T1000 (cell line): ENCODE measurements at places on chromosomes 4 and X.

DNA sequence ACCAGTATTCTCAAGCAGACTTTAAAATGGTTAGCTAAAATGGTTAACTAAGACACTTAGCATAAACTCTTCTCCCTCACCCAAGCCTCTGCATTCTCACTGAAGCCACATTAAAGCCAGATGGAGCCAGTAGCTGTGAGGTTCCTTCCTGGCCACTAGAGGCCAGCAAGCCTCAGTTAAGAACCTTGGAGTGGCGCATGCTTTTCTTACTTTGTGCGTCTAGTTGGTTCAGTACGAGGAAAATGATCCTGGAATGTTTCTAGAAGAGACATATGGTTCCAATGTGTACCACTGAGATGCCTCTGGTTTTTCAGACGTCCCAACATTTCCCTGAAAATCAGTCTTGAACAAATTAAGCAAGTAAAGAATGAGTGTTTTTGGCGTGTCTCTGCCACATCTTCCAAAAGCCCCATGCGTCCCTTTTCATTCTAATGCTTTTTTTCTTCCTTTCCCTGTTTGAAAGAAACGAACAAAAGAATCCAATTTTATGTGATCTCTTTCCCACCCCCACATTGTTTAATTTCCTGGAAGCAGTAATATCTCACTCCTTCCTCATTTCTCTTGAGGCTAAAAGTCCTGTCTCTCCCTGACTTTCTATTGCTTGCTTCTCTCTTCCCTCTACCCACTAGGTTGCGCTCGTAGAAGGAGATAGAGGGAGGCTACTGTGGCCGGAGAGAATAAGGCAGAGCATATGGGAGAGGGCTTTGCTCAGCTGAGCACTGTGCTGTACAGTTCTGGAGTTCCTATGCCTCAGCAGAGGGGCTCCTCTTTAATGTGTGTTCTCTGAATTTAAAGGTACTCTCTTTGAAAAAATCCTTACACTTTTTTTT, 82.9 kb upstream of the TAB3 start:
- DNase-seq, result no peak

- no peak for DNase-seq
Measured at GRCh38 chr4:165331359-165331758, 3.9 kb downstream of the MSMO1 start.

- no peak for DNase-seq
Measured at GRCh38 chrX:69215161-69215875, 50.1 kb upstream of the PJA1 start.

- no peak for DNase-seq
Measured at GRCh38 chr4:47050761-47051725, 19.7 kb downstream of the GABRB1 start.

- no peak for DNase-seq
Measured at GRCh38 chr4:1994938-1995337, 13.8 kb downstream of the NELFA start.

DNA sequence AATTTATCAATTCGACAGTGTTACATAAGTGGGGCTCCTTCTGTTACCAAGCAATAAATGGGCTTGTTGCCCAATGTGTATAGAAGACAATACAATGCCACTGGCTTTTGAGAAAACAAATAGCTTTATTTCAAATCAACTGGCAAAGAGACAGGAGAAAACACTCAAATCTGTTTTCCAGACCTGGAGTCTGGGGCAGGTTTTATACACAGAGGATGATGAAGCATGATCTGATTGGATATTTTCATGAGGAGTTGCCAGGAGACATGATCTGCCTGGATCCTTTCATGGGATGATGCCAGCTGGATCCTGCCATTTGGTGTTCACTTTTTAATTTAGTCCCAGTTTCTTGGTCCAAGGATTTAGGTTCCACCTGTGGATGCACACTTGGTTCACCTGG, 287.9 kb downstream of the CXXC4 start:
- no peak for DNase-seq

GRCh38 chr4:94127707-94128328, 79.8 kb upstream of the SMARCAD1 start:
- no peak for DNase-seq

DNA sequence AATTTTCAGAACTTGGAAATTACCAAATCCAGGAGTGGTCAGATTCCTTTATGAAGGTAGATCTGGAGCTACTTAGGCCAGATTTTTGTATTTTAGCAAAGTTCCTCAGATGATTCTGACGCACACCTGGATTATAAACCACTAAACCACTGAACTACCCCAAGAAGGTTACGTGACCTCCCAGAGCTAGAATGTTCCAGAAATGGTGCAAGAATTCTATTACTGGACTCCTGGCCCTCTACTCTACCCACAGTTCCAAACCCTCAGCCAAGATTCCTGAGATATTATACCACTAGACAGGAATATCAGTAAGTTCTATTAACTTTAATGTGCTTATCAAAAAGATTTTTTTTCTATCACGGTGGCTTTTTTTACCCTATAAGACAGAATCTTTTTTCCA, 67.1 kb downstream of the ABCG2 start:
- DNase-seq, result no peak

DNA sequence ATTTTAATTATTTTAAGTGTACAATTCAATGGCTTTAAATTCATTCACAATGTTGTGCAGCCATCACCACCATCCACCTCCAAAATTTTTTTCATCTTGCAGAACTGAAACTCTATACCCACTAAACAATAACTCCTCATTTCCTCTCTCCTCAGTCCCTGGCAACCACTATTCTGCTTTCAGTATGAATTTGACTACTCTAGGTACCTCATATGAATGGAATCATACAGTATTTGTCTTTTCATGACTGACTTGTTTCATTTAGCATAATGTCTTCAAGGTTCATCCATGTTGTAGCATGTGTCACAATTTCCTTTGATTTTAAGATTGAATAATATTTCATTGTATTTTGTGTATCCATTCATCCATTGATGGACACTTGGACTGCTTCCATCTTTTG, 46.9 kb downstream of the KIF4A start:
- no peak for DNase-seq

DNA sequence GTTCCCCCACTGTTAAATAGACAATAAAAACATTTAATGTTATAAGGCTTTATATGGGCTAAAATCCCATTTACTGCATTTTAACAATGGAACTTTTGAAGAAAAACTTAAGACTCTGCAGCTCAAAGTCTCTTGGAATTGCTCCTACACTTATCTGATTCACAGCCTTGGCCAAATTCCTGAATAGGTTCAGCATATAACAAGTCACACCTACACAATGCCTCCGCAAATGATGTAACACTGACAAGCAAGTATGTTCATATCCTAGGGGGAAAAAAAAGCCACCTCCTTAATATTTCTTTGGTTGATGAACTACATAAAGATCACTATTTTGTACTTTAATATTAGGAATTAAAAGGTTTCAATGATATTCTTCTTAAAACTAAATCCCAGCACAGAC, 34.5 kb downstream of the RPS6KA6 start:
- DNase-seq, result no peak

DNA sequence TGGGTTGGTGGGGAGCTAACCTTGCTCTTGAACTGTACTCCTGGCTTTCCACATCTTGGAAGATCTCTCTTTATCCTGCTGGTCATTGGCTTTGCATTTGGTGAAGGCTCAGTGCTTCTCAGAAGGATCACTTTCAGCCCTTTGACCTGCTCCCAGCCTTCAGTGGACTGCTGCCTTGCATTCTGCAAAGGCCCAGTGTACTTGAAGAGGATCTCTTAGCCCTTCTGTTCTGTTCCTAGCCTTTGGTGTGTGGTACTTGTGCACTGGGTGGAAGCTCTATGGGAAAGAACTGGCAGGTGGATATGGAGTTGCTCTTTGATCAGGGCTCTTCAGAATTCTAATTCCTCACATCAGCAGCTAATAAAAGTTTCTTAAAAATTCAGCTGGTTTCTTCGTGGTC, 46.5 kb downstream of the FGF2 start:
- no peak for DNase-seq

GRCh38 chrX:10922159-10922558, 189.0 kb upstream of the HCCS start:
- peak; percentile 7 for DNase-seq

DNA sequence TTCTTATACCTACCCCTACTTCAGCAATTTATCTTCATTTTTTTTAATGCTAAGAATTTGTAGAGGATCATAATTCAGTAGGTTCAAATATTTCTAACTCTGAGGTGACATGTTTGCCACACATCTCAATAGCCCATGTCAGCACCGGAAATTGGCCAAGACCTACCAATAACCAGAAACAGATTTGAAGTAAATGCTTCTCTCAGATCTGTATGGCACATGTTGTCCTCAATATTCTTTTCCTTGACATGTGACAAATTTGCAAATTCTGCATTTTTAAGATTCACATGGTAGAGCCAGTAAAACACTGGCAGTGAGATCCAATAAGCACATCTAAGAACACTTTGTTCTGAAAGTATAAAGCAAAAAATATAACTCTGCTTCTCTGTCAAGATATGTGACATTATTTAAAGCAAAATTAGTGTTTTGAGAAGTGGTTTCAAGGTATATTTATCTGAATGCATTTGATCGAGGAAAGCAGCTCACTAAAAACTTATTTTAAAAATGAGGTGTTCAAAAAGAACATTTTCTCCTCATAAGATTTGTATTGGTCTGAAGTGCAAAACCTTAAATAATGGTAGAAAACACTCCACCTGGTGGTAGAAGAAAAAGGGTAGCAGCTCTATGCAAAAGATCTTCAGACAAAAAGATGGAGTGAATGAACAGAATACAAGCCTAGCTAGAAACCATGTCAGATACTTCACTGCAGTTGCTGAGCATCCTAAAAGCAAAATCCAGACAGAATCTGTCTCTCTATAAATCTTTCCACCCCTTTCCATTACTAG, 513.8 kb upstream of the FAM241A start:
- no peak for DNase-seq

DNA sequence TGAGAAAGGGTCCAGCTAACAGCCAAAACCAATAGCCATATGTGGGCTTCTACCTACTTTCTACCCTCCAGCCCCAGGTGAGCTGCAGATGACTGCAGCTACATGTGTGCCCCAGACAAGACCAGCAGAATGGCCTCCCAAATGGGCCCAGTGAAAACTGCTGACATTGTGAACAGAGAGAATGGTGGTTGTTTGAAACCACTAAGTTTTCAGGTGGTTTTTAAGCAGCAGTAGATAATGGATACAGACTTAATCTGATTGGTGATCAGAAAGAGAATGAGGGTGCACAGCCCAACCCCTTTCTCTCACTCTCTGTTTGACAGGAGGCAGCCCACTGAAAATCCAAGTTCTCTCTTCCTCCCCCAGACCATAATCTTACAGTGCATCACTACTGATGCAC, 42.5 kb upstream of the BBS12 start:
- no peak for DNase-seq

DNA sequence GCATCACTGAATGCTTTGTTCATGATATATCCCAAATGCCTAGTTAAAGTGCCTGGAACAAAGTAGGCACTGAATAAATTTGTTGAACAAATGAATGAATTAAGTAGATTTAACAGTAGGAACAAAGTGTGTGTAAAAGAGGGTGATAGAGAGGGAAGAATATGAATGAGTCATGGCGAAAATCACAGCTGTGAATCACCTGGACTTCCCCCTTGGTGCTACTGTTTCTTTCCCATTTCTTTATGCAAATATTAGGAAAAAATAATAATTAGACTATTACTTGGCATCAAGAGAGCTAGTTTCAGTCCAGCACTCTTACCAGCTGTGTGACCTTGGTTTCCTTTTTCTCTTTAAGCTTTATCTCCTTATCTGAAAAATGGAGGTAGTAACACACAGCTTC, 9.2 kb downstream of the SPIN3 start:
- DNase-seq, result no peak

GRCh38 chr4:145904413-145905177, 34.0 kb downstream of the ZNF827 start:
- DNase-seq, result no peak

GRCh38 chrX:71128915-71129765, 10.7 kb downstream of the MED12 start:
- DNase-seq, result no peak

GRCh38 chrX:65866146-65866545, 173.7 kb downstream of the VSIG4 start:
- DNase-seq, result no peak

DNA sequence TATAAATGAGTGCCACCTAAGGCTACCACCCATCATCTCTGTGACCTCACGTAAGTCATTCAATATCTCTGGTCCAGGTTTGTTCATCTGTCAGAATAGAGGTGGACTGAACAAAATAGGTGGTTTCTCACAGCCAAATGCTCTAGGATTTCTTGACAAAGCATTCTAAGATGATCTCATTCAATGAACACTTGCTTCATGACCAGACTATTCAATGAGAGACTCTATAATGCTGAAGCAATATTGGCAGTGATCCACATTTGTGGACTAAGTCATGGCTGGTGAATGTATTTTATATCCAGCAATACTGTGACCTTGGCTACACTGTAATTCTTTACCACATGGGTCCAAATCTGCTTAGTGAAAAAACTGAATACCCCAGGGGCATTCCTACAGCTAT, 37.9 kb downstream of the LDB2 start:
- peak; percentile 16 for DNase-seq
